Activated CD4-positive, alpha-beta memory T cell treated with anti-CD3 and anti-CD28 coated beads, Interleukin-2, amount 10 ng/mL, durations not matched to agents 7 days and 5 days (primary cell): ENCODE measurements at places on chromosomes 3 and 15. TPM values are rescaled to one million over a fixed set of nuclear protein-coding genes. Genes with fewer than 3 reads are reported as not detected.

The RHOV gene
- not detected for total RNA-seq

The FANCD2 gene
- 60.8 TPM for total RNA-seq

The CHRD gene
- total RNA-seq: not detected

The TMEM45A gene
- total RNA-seq: 1.1 TPM

The NPTN gene
- total RNA-seq: 44.5 TPM

The LSG1 gene
- total RNA-seq: 26.5 TPM

The GPR62 gene
- not detected for total RNA-seq

The AMT gene
- total RNA-seq: 5.2 TPM

The DAZL gene
- not detected for total RNA-seq

The CD96 gene
- 338 TPM for total RNA-seq

The RASGRF1 gene
- total RNA-seq: not detected

The CIB2 gene
- total RNA-seq: 1.1 TPM

The COX17 gene
- total RNA-seq: 69.8 TPM

The PIAS1 gene
- 39.1 TPM for total RNA-seq

The FBXL22 gene
- 1.0 TPM for total RNA-seq

The CPB1 gene
- not detected for total RNA-seq

The PLA1A gene
- 0.25 TPM for total RNA-seq

The SOX14 gene
- total RNA-seq: not detected

The FILIP1L gene
- total RNA-seq: 2.0 TPM

The ISLR gene
- total RNA-seq: not detected

The SEC22C gene
- 58.8 TPM for total RNA-seq

The TPRG1 gene
- 8.7 TPM for total RNA-seq

The FOXP1 gene
- total RNA-seq: 71.3 TPM

The VWA5B2 gene
- not detected for total RNA-seq

The CSPG4 gene
- total RNA-seq: not detected

The PLSCR2 gene
- total RNA-seq: not detected

The FGF7 gene
- total RNA-seq: not detected

The CHRNA3 gene
- total RNA-seq: not detected

The C3orf18 gene
- 14.6 TPM for total RNA-seq

The STRA6 gene
- total RNA-seq: not detected

The UBA7 gene
- total RNA-seq: 179 TPM

The CLDN16 gene
- not detected for total RNA-seq

The MME gene
- not detected for total RNA-seq

The SELENOS gene
- total RNA-seq: 43.0 TPM
